Activated CD8-positive, alpha-beta T cell treated with anti-CD3 and anti-CD28 coated beads for 36 hours (primary cell): ENCODE measurements at places on chromosomes 2 and 18. TPM values are rescaled to one million over a fixed set of nuclear protein-coding genes. Genes with fewer than 3 reads are reported as not detected.

- no peak for DNase-seq
Measured at GRCh38 chr2:111208639-111209038, 87.9 kb downstream of the BCL2L11 start.

The DSEL gene
- total RNA-seq: 0.09 TPM

The CDH20 gene
- total RNA-seq: not detected

The FRZB gene
- not detected for total RNA-seq
